ENCODE measurements at places on chromosomes 4 and X.

DNA sequence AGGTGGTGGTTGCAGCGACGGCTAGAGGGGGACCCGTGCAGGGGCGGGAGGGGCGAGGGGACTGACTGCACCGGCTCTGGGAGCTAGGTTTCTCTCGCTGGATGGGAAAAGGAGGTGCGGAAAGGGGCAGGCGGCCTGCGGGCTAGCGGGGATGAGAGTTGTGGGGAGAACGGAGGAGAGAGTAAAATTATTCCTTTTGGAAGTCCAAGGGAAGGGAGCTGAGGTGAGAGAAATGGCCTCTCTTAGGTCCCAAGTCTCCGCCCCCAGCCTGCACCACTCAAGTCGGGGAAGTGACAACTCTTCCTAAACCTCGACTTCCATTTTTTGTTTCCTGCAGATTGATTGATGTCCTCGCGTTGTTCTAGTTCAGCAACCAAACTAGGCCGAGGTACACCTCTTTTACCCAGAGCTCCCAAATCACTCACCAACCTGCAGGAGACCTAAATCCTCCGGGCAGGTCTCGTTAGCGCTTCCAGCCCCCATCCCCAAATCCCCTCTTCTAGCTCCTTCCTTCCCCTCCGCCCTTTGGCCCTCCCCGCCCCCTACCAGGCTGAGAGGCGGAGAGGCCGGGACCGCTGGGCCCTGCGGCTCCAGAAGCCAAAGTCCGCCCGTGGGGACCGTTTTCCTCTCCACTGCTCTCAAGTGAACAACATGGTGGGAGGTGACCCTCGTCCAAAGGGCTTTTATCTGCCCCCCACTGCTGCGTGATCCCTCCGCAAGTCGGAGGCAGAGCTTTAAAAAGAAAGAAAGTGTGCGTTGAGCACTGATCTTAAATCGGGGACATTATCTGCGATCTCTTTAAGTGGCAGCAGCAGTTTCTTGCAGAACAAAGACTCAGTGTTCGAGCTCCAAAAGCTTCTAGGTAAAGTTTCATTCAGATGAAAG is 7.3 kb downstream of the PITX2 start:
- peak; percentile 8 for DNase-seq

DNA sequence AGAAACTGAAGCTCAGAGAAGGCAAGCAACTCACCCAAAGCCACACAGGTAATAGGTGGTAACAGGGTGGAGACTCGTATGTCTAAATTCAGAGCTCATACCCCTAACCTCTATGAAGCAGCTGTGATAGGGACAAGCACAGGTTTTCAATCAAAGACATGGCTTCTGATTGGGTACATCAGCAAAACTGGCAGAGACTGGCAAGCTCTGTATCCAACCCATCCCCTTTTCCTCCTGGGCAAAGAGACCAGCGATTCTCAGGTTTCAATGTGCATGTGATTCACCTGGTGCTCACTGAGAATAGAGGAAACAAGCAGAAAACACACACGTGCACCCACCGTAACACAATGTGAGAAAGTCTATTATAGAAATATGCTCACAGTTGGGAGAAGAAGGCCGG is 153.0 kb downstream of the SMIM20 start:
- DNase-seq = no peak

DNA sequence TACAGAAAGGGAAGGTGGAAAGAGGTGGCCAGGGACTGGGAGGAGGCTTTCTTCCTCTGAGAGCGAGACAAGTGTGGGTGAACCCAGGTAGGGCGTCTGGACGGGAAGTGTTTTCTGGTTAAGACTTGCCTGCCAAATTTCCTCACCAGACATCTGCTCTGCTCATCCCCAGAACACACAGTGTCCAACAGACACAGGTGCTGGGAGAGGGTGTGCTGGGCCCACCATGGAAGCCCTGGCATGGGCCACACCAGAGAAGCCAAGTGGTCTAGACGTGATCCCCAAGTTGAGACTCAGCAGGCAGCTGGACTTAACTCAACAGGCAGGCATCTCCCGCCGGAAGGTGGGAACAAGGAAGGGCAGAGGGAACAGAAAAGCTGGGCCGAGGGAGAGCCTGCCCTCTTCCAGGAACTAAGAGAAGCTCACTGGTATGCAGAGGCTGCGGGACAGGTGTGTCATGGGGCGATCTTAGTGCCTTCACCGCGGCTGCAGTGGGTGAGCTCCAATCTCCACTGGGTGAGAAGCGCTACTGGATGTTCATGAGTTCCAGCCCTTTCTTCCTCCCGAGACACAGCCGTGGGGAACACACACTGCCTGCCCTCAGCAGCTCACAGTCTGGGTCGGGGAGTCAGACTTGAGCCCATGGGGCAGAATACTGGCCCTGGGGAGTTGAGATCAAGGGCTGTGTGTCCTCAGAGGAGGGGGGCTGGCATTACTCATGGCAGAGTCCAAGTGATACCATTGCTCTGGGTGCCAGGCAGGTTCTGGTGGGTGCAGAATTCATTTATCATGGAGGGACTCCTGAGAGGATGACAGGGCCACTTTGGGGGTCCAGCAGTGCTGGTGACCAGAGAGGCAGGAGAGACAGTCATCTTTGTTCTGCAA is 110.2 kb downstream of the CPZ start:
- no peak for DNase-seq

DNA sequence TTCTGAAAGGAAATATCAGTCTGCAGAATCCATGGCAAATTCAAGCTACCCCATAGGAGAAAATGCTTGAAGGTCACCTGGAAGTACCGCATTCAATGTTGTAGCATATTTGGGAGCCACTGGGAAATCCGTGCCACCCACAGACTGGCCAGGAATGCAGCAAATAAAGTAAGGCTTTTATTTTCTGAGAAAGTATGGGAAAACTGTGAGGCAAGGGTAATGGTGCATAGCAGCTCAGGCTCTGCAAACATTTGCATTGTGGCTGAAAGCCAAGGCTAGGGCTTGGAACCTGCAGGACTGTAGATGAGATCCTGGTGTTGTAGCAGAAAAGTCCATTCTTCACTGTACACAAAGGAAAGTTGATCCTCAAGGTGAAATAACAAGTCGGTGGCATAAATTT is 450.9 kb upstream of the NR3C2 start:
- peak; percentile 31 for DNase-seq

DNA sequence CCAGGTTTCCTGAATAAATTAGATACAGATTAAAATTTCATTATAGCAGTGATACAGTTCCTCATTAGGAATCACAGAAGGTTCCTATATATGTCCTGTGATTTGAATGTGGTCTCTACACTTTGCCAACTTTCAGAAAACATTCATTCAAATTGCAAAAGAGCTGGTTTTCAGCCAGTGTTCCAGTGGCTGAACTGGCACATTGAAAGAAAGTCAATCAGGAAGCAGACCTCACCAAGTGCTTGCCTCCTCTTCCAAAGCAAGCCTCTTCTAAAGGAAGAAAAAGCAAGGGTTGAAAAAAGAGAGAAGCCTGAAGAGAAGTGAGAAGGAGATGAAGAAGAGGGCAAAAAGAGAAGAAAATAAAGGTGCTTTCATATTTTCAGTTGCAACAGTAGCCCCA is 12.7 kb downstream of the KLHL34 start:
- peak; percentile 37 for DNase-seq

- DNase-seq = peak; percentile 36
Observed at GRCh38 chrX:148811236-148811635, 310.8 kb downstream of the AFF2 start.

GRCh38 chr4:158722917-158723793 is at the start of gene PPID:
TSS of gene PPID (minus strand) at chr4:158723396. CDS start at chr4:158723288, 108 bp downstream.
- peak; percentile 93 for DNase-seq

DNA sequence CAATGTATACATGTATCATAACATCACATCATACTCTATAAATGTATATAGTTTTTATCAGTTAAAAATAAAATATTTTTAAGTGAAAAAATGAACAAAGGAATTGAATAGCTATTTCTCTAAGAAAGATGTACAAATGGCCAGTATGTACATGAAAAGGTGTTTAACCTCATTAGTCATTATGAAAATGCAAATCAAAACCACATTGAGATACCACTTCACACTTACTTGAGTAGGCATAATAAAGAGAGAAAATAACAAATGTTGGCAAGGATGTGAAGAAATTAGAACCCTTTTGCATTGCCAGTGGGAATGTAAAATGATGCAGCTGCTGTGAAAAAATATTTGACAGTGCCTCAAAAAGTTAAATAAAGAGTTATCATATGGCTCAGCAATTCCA is 95.5 kb downstream of the IRS4 start:
- DNase-seq = no peak

DNA sequence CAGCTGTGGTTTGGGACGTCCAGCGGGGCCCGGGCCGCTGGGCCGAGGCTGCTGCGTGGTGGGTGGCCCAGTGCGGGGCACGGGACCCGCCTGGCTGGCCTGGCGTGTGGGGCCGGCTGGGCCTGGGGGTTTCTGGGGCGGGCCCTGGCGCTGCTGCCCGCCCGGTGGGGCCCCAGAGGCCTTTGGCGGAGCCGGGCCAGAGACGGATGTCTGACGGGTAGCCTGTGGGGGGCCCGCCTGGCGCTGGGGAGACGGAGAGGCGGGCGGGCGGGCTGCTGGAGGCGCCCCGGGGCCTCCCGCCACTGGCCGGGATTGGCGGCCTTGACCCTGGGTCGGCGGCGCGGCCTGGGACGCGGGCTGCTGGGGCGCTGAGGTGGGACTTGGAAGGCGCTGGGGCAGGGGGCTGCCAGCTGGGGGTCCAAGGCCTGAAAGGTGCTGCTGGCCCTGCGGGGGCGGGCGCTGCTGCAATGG is 8.1 kb upstream of the TIMP1 start:
- no peak for DNase-seq

DNA sequence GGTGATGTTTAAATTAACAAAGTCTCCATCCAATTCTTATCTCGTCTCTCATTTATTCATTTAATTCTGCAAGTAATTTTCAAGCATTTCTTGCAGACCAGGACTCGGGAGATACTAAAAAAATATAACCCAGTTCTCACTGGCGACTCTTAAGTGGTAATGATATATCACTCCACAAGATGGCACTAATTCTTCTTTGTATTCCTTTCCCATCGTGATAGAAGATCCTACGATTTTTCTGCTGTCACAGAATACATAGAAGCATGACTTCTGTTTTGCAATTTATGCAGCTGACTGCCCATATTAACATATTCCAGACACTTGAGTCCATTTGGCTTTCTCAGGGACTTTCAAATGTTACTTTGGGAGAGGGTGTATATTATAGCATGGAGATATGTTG is 64.0 kb upstream of the FGF13 start:
- DNase-seq = peak; percentile 56

DNA sequence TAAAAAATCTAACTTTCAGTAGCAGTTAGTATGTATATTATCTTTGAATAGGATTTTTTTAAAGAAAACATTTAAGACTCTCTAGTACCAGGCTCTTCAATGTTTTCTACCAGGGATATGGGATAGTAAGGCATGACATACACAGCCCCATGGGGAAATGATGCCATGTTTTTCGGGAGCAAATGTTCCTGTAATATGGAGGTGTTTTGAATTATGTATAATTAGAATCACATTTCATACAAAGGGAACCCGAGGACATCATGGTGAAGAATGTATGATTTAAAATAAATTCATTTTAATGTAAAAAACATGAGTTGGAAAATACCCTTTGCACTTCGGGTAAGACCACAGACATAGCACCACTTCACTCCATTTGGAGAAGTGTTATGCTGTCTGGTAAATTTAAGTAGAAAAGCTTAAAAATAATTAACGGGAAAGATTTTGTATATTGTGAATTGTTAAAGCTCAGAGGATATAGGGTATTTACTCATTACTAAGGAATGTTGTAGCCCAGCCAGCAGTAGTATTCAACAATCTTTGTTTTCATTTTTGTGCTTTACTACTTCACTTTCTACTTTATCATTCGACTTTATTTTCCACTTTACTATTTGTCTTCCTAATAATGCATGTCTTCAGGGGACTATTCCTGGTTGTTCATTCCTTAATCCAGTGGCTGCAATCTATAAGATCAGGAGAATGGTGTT is 2050.7 kb downstream of the ARAP2 start:
- DNase-seq = peak; percentile 21

DNA sequence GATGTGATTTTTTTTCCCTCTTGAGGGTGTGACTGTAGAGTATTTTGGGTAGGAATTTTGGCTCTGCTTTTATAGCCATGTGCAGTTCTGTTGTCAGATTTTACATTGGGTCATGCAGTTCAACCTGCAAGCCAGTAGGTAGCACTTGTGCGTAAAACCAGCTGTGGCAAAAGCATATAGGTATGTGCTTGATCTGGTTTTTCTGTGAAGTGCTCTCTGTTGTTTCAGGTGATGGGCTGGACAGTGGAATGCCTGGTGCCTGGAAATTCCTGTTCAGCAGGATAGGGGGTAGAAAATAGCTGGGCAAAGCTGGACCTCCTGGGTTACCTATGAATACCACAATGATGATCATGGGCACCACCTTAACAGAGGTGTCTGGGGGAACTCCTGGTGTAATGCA is 584.2 kb upstream of the PCDH10 start:
- no peak for DNase-seq

- no peak for DNase-seq
Observed at GRCh38 chrX:154549766-154550165, 2.3 kb downstream of the IKBKG start.

DNA sequence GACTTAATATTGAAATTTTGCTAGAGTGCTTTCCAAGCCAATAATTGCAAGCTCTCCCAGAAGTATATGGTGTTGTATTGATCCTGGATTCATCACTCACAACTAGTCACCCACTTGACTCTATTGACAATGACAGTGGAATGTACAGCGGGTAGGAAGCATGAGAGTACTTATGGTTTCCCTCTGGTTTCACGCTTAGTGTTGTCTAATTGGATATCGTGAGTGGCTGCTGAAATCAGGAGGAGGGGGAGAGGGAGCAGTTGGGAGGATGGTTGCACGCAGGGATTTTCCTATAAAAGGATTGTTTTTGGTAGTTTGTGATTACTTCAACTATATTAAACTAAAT is 1819.5 kb upstream of the TENM3 start:
- DNase-seq = peak; percentile 46

GRCh38 chr4:41427931-41428600 is 109.9 kb upstream of the LIMCH1 start:
- no peak for DNase-seq

- DNase-seq = peak; percentile 23
Observed at GRCh38 chr4:176137631-176138030, 57.8 kb downstream of the SPATA4 start.

GRCh38 chr4:114599231-114599902 is 760 bp downstream of the UGT8 start:
- DNase-seq = peak; percentile 39

DNA sequence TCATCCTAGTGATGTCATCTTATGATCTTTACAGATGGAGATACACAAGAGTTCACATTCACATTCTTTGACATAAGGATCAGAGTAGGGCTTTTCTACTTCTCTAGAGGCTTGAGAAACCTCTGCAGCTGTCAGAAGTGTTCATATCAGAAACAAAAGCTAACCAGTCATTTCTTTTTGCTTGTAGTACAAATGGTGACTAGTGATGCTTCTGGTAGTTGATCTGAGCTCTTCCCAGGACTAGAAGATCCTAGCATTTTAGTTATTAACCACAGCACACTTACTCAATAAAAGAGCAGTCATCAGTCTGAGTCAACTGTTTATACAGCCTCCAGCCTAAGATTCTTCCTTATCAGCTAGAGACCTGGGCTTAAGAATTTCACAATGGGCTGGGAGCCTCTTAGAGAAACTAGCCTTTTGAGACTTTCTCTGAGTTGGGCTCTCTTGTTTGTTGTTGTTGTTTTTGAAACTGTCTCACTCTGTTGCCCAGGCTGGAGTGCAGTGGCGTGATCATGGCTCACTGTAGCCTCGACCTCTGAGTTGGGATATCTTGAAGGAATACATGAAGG is 84.1 kb downstream of the TMEM164 start:
- DNase-seq = peak; percentile 72

Data from astrocyte of the hippocampus (primary cell).